Right lung (tissue), 10 donors: ENCODE measurements at places on chromosomes 5 and 9.

DNA sequence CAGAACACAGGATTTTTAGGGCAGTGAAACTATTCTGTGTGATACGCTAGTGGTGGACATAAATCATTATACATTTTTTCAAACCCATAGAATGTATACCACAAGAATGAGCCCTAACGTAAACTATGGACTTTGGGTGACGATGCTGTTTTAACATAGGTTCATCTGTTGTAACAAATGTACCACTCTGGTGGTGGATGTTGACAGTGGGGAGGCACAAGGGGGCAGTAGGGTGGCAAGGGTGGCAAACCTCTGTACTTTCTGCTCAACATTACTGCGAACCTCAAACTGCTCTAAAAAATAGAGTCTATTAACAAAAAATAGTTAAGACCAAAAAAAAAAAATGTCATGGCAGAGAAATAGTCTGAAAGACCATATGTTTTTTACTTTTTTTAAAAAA is 9.1 kb upstream of the MVB12B start:
- DNase-seq: no peak

GRCh38 chr9:34638138-34638445 is 505 bp upstream of the SIGMAR1 start:
- no peak for DNase-seq

DNA sequence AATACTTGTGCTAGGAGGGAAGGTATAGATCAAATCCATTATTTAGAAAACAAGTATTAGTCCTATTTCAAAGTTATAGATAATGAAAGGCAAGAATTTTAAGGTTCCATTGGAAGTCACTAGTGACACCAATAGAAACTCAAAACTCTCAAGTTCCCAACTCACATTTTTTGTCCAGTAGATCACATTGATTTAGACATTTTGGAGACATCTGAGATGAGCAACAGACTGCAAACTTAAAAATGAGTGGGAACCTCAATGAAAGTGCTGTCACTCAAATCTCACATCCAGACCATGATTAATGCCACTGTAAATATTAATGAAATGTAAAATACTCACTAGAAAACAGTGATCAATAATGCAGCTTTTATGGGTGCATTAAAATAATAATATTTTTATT is 405.0 kb downstream of the ENC1 start:
- DNase-seq: no peak

- peak; percentile 85 for DNase-seq
These were observed 595 bp downstream of the PDLIM7 start for GRCh38 chr5:177496727-177497291.

- peak; percentile 16 for DNase-seq
These were observed 3.3 kb downstream of the RNF183 start for GRCh38 chr9:113299800-113300292.

GRCh38 chr9:7304627-7304995 is 495.0 kb downstream of the DMAC1 start:
- DNase-seq: no peak

GRCh38 chr9:3662671-3663070 is 136.9 kb upstream of the RFX3 start:
- no peak for DNase-seq

- no peak for DNase-seq
These were observed 43.0 kb downstream of the NUDT12 start for GRCh38 chr5:103519550-103519949.

GRCh38 chr5:102971676-102972293 is 148.2 kb downstream of the GIN1 start:
- DNase-seq: no peak

GRCh38 chr5:138330813-138331448 is 673 bp downstream of the CDC25C start:
- DNase-seq: no peak

- DNase-seq: no peak
These were observed 34.1 kb downstream of the LAMC3 start for GRCh38 chr9:131043087-131043486.

- no peak for DNase-seq
These were observed 913.1 kb downstream of the EFNA5 start for GRCh38 chr5:106757672-106758071.

- DNase-seq: no peak
These were observed 79.1 kb upstream of the RARS1 start for GRCh38 chr5:168407211-168407610.
